ENCODE measurements at places on chromosomes 1 and 21. TPM values are rescaled to one million over a fixed set of nuclear protein-coding genes. Genes with fewer than 3 reads are reported as not detected.

The ERICH3 gene
- total RNA-seq = not detected

The SYF2 gene
- total RNA-seq = 35.1 TPM

The FCMR gene
- total RNA-seq = 3.3 TPM

The IARS2 gene
- 77.5 TPM for total RNA-seq

The OR2M3 gene
- not detected for total RNA-seq

- no peaks in the 10 kb centered on the region for H3K36me3 ChIP-seq
- H3K27me3 ChIP-seq = peaks cover 70% of the 10 kb centered on the region
- no peak overlapping the region for H3K4me3 ChIP-seq
- DNase-seq = no peak
These were observed 22.6 kb upstream of the FCGR2A start for GRCh38 chr1:161482610-161483009.

DNA sequence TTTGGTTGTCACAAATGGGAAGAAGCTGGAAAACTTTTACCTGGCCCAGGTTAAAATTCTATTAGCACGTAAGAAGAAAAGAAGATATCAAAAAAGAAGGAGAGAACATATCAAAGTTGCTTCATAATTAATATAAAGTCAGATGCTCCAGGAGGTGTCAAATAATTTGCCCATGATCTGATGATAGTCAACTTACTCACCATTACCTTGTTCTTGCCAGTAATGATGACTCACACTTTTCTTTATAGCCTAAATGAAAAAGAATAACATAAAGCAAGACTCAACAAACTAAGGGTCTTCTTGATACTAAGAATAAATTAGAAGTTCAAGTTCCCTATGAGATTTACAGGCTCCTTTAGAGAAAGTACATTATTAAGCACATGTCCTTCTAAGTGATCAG is 580.4 kb downstream of the TTLL7 start:
- H3K36me3 ChIP-seq = no peaks in the 10 kb centered on the region
- no peaks in the 10 kb centered on the region for H3K27me3 ChIP-seq
- no peak for DNase-seq
- H3K27ac ChIP-seq = no peak overlapping the region
- no peaks in the 10 kb centered on the region for H3K4me1 ChIP-seq

DNA sequence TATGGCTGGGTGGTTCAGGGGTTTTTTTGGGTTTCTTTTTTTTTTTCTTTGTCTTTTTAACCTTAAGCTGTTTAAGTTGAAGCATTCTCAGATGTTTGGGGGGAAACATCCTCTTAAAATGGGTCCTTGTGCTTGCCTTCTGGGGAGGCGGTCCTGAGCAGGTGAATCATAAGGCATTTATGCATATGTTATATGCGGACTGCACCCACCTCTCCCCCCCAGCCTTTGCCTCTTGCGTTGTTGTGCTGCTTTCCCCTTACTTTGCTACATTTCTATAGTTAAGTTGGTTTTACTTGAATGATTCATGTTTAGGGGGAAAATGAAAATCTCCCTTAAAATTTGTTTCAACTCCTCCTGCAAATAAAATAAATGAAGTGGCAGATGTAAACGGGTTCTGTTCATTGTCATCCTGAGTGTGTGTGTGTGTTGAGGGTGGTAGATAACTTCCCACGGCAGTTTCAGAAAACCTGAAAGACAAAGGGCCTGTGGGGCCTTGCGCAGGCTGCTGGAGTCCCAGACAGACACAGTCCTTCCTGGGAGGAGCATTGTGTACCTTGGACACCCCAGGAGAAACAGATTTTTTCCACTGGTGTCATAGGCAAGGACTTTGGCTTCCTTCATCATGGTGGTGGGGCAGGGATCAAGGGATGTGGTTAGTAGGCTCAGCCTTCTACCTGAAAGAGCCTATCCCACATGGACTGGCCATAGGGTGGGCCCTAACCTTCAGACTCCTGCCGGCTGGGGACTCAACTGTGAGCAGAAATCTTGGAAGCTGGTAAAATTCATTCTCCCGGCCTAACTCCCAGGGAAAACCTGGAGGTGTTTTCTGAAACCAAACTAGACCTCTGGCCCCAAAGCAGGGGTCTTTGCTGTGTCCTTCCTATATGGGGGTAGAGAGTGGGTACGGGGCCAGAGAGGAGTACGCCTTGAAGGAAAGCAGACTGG is 926 bp upstream of the SH3D21 start:
- H3K4me3 ChIP-seq = no peak overlapping the region
- H3K27ac ChIP-seq = peak overlapping the region; percentile 88
- H3K36me3 ChIP-seq = peaks cover 44% of the 10 kb centered on the region
- no peak for DNase-seq
- no peaks in the 10 kb centered on the region for H3K27me3 ChIP-seq

DNA sequence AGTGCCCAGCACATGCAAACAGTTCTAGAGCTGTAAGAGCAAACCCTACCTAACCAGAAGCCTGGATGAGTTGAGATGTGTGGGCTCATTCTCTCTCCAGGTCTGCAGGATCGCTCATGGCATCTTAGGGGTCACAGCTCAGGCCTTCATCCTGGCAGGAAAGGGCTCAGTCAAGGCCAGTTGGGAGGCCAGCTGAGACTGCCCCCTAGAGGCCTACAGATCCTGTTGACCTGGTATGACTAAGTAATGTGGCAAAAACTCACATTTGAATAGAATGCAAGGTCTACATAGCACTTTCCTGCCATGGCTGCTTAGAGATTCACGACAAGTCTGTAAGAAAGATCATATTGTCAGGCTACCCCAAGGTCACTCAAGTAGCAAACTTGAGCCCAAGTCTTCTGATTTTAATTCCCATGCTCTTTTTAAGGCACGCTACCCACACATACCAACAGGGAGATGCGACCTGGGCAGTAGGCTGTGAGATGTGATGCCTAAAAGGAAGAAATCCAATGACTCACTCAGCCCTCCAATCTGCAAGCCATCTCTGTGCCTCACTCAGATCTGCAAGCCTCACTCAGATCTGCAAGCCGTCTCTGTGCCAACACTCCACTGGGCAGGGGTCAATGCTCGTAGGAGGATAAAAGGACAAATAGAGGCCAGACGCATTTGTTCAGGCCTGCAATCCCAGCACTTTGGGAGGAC is 5.1 kb upstream of the CAPN8 start:
- no peaks in the 10 kb centered on the region for H3K36me3 ChIP-seq
- H3K27me3 ChIP-seq = peaks cover under 1% of the 10 kb centered on the region
- DNase-seq = no peak
- H3K4me1 ChIP-seq = no peaks in the 10 kb centered on the region
- H3K27ac ChIP-seq = no peak overlapping the region

- H3K27ac ChIP-seq = peak overlapping the region; percentile 80
- no peak overlapping the region for H3K4me3 ChIP-seq
- no peaks in the 10 kb centered on the region for H3K27me3 ChIP-seq
- DNase-seq = peak; percentile 33
These were observed 185.5 kb upstream of the NFIA start for GRCh38 chr1:60896701-60897363.

- no peaks in the 10 kb centered on the region for H3K27me3 ChIP-seq
- DNase-seq = no peak
- no peak overlapping the region for H3K27ac ChIP-seq
- no peaks in the 10 kb centered on the region for H3K36me3 ChIP-seq
- H3K4me3 ChIP-seq = no peak overlapping the region
These were observed 35.2 kb upstream of the KCNJ15 start for GRCh38 chr21:38221594-38221993.

GRCh38 chr1:180020017-180020416 is 65.4 kb downstream of the CEP350 start:
- H3K27me3 ChIP-seq = no peaks in the 10 kb centered on the region
- H3K27ac ChIP-seq = no peak overlapping the region
- H3K4me1 ChIP-seq = no peaks in the 10 kb centered on the region

- peak; percentile 50 for DNase-seq
- peaks cover 9% of the 10 kb centered on the region for H3K4me1 ChIP-seq
- H3K27ac ChIP-seq = no peak overlapping the region
- peaks cover 20% of the 10 kb centered on the region for H3K27me3 ChIP-seq
- peaks cover 34% of the 10 kb centered on the region for H3K36me3 ChIP-seq
- no peak overlapping the region for H3K4me3 ChIP-seq
These were observed 33.3 kb downstream of the RCC2 start for GRCh38 chr1:17405898-17406759.
